ENCODE measurements at places on chromosomes 13 and 19.

- no peak for DNase-seq
These were observed 52.4 kb downstream of the TSHZ3 start for GRCh38 chr19:31296741-31297390.

- DNase-seq = no peak
These were observed 126.8 kb upstream of the ATXN8OS start for GRCh38 chr13:69980799-69981198.

DNA sequence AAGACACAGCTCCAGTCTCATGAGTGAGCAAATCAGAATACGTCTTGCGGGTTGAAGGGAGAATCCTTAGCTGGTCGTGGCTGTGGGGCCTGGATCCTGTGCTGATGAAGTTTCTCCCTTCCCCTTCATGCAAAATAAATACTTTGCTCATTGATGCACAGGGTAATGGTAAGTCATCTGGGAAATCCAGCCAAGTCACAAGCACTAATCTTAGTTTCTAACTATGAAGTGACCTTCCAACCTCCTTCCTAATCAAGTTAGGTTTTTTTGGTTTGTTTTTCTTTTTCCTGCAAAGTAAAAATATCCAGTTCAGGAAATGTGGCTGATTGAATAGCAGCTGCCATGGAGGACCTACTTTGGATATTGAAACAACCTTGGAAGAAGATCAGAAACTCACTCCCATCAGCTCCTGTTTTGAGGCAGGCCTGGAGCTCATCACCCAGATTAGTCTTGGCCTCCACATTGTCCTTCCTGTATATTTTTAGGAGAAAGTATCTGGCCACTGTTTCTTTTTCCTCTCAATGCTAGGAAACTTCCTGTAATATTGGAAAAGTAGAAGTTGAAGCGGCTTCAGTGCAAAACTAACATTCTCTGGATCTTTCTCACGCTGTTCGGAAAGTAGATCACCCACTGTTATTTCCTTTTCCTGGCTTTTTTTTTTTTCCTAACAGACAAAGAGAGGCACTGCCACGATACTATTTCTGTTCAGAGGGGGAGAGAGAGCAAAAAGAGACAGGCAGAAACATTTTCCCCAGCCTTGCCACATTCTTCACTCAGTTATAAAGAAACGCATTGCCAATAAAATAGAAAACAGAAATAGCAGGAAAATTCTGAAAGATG is 12.3 kb upstream of the ARL11 start:
- no peak for DNase-seq

DNA sequence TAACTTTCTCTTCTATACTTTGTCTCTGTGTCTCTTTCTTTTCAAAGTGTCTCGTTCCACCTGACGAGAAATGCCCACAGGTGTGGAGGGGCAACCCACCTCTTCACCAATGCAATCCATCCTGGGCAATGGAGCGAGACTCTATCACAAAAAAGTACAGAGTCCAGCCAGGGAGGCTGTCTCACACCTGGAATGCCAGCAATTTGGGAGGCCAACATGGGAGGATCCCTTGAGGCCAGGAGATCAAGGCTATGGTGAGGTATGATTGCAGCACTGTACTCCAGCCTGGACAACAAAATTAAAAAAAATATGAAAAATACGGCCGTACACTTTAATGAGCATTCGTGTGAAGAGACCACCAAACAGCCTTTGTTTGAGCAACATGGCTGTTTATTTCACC is 2.8 kb upstream of the ZNF600 start:
- DNase-seq = no peak

GRCh38 chr13:111282425-111282824 is 38.0 kb upstream of the TEX29 start:
- DNase-seq = no peak

- no peak for DNase-seq
These were observed 5.8 kb upstream of the TLE2 start for GRCh38 chr19:3034656-3035541.

DNA sequence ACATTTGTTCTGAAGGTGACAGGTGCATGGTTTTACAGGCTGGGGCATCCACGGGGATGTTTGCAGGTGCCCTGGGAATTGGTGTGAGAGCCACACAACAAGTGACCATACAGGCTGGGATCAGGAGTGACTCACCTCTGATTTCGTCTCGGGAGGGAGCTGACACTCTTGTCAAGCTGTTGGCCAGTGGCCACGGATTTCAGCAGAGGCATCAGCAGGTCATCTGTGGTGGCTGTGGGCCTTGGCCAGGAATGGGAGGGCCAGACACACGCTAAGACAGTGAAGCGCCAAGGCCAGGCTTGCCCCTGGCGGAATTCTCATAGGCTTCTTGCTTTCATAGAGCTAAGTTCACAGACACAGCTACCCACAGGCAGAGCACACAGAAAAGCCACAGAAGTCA is 108.6 kb downstream of the HSPH1 start:
- no peak for DNase-seq

DNA sequence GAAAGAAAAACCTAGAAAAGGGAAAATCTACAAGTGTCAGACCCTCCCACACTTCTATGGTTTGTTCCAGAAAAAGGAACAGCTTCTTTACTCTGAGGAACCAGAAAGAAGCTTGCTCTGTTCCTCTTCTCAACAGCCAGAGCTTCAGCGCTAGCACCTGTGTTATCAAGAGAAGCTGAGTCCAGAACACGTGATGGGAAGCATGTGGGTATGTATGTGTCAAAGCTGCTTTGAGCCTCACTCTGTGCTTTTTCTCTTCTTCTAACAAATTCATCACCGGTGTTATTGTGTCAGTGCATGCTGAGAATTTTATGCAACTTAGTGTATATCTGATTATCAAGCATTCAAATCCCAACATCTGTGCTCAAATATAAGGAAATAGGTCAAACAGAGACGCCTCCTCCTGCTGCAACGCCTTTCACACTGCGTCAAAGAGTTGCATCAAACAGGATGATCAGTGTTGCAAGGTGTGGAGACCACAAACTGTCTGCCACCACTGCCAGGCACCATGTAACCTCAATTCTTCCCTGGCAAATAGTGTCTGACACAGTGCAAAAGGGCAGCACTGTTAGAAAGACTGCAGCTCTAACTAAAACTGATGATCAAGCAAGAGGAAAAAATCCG is 83.9 kb downstream of the LRRC63 start:
- peak; percentile 31 for DNase-seq

DNA sequence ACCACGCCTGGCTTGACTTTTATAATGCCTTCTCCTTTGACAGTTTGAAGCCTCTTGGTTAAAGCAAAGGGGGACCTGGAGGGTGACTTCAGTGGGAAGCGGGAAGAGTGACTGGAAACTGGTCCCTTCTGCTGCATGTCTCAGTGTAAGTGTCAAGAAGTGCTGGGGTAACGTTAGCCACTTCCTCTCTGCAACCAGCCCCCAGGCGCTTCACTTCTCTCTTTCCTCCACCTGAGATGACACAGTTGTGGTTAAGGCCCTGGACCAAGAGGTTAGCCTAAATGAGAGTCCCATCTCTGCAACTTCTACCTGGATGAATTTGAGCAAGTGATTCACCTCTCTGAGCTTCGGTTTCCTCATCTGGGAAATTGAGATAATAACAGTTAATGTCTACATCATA is 16.3 kb downstream of the LEUTX start:
- DNase-seq = no peak

DNA sequence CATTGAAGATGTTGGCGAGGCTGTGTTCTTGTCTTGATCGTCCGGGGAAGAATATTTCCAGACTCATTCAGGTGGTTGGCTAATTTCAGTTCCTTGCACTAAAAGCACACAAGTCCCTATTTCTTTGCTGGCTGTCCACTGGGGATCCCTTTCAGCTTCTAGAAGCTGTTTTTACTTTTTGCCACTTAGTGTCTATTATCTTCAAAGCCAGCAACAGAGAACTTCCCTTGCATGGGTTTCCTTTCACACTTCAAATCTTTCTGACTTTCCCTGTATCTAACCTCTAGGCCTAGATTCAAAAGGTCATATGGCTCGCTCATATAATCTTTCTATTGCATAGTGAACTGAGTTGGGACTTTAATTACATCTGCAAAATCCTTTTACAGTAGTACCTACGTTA is 215.3 kb upstream of the PCDH9 start:
- no peak for DNase-seq

- DNase-seq = no peak
These were observed 66.5 kb downstream of the CCDC70 start for GRCh38 chr13:51928231-51928630.

DNA sequence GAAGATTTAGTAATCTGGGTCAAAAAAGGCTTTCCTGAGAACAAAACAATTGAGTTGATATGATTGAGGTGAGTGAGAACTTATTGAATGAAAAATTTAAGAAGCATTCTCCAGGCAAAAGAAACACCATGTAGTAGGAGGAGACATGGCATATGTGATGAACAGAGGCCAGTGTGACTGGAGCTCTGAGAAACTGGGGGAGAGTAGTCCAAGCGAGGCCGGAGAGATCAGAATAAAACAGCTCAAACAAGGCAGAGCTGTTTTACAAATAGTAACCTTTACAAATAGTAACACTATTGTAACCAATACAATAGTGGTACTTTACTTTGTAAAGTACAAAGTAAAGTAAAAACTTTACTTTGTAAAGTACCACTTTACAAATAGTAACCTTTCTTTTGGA is 1159.1 kb downstream of the PCDH9 start:
- no peak for DNase-seq

GRCh38 chr19:35797663-35798062 is 15.0 kb downstream of the PRODH2 start:
- DNase-seq = no peak

DNA sequence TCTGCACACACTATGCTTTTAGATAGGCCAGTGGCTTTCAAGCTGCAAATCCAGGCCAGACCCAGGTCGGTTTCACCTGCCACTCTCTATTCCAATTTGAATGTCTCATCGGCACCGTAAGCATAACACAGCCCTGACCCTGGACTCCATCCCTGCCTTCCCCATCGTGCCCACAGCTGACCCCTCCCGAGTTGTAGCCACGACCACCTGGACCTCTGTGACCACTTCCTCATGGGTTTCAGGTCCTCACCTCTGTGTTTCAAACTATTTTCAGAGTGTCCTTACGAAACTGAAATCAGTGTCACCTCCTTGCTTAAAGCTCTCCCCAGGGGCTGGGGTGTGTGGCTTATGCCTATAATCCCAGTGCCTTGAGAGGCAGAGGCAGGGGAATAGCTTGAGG is 9.0 kb upstream of the HSH2D start:
- DNase-seq = no peak

- no peak for DNase-seq
These were observed 200.2 kb downstream of the KCNRG start for GRCh38 chr13:50215399-50215798.

DNA sequence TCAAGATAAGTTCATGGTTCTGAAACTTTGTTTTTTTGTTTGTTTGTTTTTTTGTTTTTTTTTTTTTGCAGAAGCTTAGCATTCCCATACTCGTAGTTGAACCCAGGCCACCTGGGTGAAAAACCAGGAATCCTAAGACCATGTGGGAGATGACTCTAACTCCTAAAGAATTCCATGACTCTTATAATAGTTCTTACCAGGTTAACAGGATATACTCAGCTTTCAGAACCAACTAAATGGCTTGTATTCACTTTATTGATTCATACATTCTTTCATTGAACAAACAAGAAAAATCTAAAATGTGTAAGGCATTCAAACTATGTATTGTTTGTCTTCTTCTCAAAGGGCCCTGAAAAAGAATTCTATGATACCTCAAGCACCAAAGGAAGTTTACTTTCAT is 40.5 kb upstream of the KLF5 start:
- no peak for DNase-seq

GRCh38 chr13:52955472-52955874 is 73.1 kb upstream of the OLFM4 start:
- no peak for DNase-seq

DNA sequence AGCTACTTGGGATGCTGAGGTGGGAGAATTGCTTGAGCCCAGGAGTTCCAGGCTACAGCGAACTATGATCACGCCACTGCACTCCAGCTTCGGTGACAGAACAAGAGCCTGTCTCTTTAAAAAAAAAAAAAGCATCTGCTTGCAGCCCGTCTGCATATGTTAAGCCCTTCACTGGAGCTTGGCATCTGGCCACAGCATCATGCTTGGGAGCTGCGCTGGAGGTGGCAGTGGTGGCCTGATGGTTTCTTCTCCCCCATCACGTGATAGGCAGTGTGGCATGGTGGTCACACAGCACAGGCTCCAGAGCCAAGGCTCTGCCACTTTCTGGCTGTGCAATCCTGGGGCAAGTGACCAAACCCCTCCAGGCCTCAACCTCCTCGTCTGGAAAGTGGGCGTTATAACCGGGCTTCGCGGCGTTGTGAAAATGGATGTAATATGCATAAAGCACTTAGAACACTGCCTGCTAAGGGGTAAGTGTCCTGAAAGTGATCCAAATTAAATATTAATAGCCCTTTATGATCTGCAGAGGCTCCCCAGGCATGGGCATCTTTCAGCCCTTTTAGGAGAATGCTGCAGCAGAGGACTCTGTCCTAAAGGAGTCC is 24.4 kb downstream of the MARK4 start:
- DNase-seq = no peak

DNA sequence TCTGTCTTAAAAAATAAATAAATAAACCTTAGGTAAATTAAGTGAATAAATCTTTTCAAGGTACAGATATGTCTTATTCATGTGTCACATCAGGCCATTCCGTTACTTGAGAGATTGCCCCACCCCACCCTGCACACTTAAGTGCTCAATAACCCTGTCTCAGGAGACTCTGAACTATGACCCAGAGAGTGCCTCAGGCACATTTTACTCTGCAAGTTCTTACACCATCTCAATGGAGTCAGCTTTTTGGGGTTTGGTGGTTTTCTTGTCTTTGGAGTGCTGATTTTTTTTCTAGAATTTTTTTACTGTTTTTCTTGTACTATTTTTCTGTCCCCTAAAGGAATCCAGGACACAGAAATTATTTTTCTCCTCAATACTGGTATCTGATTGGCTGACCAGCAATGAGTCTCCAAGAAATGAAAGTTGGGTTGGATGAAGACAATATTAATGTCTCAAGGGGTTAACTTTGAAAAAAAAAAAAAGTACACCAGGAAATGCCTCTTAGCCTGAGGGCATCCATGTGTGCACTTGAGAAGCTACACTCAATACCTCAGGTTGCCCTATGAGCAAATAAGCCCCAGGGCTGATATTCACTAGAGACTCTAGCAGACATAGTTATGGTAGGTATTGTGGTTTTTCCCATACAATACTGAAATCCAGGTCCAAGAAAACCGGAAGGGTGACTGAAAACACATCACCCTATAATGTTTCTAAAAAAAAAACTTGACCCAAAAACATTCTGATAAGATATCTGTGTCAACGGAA is 114.6 kb upstream of the ZNF91 start:
- no peak for DNase-seq

- DNase-seq = no peak
These were observed 2.3 kb downstream of the ERF start for GRCh38 chr19:42252365-42253244.

- DNase-seq = no peak
These were observed 106.7 kb upstream of the UBAC2 start for GRCh38 chr13:99093997-99094396.

- DNase-seq = no peak
These were observed 1787.3 kb downstream of the SLITRK5 start for GRCh38 chr13:89458456-89458855.

All from stimulated activated CD8-positive, alpha-beta memory T cell treated with anti-CD3 and anti-CD28 coated beads, Interleukin-15, amount 100 ng/mL, for 4 hours (primary cell).